ENCODE measurements at places on chromosomes 7 and 10.
A peak's percentile ranks its signal among the peaks of the same experiment; 100 is the strongest.

DNA sequence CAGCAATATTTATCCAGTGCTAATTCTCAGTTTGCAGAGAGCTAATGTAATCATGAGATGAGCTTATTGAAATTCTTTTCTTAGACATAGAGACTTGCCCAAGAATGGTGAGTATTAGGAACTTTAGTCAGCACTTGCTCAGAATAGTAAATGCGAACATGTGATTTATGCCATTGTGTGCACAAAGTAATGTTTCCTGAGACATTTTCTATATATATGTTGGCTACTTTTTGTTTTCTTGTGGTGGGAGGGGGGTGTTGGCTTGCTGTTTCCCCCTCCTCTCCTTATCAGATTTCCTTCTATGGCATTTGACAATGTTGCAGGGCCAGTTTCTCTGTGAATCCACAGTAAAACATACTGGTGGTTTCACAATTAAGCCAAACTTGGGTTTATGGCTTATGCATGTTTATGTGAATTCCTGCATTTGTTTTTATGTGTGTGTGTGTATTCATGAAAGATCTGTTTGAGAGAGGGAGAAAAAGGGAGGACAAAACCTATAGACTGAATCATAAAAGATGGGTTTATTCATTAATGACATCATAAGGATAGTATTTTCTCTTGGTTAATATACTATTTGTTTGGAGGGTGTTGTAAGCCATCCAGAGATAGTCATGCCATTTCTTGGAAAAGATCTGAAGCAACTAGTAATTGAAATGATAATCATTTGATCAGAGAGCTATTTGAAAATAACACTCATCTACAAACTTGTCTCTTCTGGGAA, 36.3 kb downstream of the ARID5B start:
- no peak for DNase-seq

- no peak for DNase-seq
Observed at GRCh38 chr7:108234971-108235450, 104.8 kb upstream of the LAMB4 start.

GRCh38 chr10:14311206-14311957, 19.3 kb downstream of the FRMD4A start:
- DNase-seq, result no peak

DNA sequence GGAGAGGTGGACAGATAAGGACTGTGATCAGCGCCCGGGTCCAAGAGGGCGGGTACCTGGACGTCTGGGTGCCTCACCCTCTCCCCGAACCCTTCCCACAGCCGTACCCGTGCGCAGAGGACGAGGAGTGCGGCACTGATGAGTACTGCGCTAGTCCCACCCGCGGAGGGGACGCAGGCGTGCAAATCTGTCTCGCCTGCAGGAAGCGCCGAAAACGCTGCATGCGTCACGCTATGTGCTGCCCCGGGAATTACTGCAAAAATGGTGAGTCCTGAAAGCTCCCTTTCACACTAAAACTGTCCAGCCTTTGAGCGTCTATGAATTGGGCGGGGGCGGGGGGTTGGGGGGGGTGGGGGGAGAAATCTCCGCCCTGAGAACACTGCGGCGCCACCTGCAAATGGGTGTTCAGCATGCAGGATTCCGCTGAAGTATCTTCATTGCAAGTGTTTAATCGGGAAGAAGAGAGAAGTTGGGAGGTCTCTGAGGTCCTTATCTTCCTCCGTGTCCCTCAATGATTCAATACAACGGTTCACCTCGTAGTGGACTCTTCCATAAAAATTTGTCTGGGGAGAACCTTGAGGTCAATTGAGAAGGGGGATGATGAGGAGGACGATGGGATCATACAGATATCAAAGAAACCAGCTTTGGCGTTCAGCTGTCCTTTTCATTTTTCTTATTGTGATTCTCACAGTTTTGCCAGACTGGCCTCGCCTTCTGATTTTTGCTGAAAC, 906 bp downstream of the DKK1 start:
- no peak for DNase-seq

GRCh38 chr10:114110174-114110972, 63.6 kb downstream of the CCDC186 start:
- DNase-seq, result no peak

GRCh38 chr7:78224923-78225322, 426.4 kb downstream of the PHTF2 start:
- DNase-seq, result no peak

GRCh38 chr10:6348096-6348874, 145.6 kb downstream of the PFKFB3 start:
- peak; percentile 67 for DNase-seq

DNA sequence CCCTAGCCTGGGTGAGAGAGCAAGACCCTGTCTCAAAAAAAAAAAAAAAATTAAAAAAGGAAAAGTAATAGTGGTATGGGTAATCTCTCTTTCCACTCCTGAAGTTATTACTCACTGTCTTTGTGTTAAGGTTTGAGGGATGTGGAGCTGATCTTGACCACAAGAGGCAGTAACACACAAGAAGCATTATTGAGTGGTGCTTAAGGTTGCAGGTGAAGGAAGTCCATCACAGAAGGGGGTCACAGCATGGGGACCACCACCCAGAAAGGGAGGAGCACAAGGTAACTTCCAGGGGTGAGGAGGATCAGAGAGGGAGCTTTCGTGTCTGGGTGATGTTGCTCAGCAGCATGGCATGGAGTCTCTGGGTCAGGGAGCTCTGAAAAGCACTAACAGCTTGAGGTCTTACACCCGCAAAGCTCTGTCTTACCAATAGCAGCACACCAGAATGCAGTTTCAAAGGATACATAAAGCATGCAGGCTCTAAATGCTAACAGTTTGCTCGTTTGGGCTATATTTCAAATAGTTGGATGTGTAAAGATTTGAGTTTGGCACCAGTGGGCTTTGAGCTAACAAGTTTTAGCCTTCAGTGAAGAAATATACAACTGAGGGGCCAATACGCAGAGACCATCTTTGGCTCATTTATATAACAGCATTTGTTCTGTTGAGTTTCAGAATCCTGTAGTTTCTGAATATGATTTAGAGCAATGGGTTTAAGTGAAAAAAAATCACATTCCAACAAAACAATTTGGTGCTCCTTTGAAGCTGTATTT, 100.4 kb upstream of the DNAJC1 start:
- no peak for DNase-seq

GRCh38 chr7:50312250-50313162, 8.0 kb downstream of the IKZF1 start:
- no peak for DNase-seq

- DNase-seq, result no peak
Observed at GRCh38 chr7:27247000-27247399, 4.4 kb downstream of the EVX1 start.

DNA sequence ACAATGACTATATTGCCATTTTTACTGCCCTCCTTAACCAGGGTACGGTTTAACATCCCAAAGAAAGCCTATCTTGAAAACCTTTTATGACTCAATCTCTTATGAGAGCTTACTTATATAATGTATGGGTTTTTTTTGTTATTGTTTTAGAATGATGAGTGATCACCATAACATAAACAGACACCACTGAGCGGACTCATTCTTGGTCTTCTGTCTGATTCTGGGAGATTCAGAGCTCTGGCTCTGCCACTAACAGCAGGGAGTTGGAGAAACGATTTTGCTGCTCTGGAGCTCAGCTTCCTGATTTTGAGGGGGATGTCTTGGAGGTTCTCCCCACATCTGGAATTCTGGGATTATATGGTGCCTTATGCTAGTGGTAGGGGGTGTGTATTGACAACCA, 244.1 kb downstream of the FRMD4A start:
- DNase-seq, result no peak

DNA sequence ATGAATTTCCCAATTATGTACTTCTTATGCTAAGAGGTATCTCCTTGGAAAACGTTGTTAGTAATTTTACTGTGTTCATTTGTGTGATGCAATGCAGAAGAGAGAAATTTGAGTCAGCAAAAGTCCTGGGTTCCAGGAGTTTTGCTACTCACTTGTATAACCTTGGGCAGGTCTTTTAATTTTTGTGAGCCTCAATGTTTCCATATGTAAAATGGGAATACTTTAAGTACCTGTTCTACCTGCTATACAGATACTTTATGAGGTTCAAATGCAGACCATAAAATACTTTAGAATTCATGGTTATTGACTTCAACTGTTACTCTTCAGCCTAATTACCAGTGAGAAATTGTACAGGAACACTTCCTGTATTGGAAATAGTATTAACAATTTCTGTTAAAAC, 185.5 kb downstream of the MLLT10 start:
- no peak for DNase-seq

- DNase-seq, result no peak
Observed at GRCh38 chr10:132728321-132728720, 57.6 kb downstream of the NKX6-2 start.

GRCh38 chr7:92503767-92504166, 24.6 kb downstream of the PEX1 start:
- DNase-seq, result no peak

DNA sequence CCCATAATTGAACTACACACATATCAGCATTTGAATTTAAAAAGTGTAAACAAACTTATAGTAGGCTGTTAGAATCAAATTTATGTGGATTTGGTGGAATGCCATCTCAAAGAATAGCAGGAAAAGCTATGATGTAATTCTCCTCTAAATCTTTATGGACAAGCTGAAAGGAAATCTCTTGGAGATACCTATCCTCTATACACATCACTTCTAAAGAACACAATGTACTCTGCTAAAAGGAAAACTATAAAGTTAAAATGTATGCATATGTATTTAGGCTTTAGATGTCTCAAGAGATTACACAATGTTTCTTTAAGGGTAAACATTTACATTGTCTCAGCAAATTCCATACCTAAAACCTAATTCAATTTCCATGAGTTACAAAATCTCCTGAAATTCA, 323.3 kb downstream of the CRPPA start:
- DNase-seq, result no peak

DNA sequence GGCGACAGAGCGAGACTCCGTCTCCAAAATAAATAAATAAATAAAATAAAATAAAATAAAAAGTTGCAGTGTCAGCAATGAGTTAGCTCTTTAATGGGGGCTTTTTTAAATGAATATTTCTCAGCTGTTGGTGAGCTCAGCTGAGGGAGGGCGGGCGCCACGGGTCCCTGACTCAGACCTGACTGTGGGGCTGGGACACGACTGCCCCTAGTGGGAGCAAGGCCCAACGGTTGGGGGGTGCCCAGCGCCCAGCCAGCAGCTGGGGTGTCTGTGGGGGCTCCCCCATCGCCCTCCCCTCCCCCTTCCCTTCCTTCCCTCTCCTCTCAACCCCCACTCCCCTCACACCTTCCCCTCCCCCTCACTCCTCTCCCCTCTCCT, 46.6 kb downstream of the PWWP2B start:
- DNase-seq, result no peak

- no peak for DNase-seq
Observed at GRCh38 chr7:155003092-155003375, at the start of gene PAXIP1. Gene PAXIP1 (minus strand): TSS chr7:155003124. CDS start chr7:155002929, 195 bp downstream.

- DNase-seq, result no peak
Observed at GRCh38 chr10:86756511-86757112, at the start of gene BMPR1A. Gene BMPR1A (plus strand): TSS chr10:86756619. CDS start chr10:86876019, 119,400 bp downstream.

DNA sequence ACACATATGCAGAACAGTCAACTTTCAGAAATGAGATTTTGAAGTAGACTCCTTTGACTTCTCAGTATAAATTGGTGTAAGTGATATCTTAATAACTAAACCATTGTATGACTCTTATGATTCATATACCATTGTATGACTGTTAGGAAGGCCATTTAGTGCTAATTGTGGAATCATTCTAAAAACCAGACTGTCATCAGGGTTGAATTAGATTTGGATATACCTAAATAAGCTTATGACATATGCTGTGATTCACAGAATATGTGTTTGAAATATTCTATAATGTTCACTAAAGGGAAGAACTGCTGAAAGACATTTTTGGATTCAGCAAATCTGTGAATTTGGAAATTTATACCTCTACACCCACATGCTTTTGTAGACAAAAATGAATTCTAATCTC, 438.1 kb downstream of the MDFIC start:
- no peak for DNase-seq

Measured in epithelial cell of proximal tubule (primary cell).